Eye (tissue), 1 donor: ENCODE measurements at places on chromosomes 11 and 22.
A peak's percentile ranks its signal among the peaks of the same experiment; 100 is the strongest.

DNA sequence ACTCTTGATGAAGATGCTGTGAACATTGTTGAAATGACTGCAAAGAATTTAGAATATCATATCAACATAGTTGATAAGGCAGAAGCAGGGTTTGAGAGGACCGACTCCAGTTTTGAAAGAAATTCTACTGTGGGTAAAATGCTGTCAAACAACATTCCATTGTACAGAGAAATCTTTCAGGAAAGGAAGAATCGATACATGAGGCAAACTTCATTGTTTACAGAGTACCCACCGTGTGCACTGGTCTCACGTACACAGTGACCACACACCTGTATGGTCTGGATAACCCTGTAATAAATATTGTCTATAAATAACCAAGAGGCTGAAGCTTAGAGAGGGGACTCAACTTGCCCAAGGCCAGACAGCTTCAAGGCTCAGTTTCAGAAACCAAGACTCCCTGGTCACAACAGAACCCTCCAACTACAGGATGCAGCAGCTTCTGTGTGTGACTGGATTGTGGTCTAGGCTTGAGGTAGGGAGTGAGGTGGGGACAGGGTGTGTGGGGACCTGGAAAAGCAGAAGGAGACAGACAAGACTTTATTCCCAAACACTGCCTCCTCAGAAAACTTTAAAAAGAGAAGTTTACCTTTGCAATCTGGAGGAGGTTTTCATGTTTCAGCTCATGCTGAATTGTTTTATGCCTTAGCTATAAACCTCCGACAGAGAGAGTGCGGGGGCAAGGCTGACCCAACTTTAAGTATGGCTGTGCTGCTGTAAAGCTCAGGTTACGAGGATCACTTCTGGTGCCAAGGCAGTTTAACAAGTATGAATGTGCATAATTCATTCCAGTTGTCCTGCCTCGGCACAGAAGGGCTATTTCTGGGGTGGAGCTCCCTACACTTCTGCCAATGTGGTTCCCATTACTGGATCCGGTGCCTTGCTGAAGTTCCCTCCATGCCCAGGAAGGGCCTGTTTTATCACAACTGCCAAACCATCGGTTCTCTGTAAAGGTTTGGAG lies 372.6 kb upstream of the NARS2 start:
- peak; percentile 63 for DNase-seq

DNA sequence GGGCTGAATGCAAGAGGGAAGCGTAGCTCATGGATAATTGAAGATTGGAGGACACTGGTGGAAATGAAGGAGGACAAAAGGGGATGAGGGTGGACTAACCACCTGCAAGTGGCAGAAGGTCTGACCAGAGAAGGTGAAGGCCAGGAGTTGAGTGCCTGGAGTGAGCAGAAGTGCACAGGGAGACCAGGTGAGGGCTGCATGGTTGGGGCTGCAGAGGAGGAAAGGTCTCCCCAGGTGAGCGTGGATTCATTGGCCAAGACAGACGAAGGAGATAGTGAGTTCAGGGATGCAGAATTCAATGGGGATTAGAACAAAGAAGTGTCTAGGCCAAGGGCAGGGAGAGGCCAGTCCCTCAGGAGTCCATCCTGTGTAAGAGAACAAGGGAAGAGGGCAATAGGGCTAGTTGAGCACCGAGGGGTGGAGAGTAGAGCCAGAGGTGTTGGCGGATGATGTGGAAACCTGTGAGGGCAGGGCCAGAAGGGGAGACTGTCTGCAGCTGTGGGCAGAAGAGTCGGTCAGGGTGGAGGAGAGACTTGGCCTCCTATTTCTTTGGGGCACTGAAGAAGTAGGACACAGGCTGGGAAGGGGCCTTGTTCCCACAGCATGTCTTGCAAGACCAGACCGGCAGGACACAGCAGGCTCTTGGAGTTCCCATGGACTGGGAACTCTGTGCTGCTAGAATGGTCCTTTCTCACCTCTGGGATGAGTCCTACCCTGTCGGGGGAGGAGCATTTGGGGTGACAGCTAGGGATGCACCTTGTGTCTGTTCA lies 6.7 kb downstream of the TRIM29 start:
- no peak for DNase-seq

- peak; percentile 40 for DNase-seq
Observed at GRCh38 chr11:62539238-62539925, 7.2 kb downstream of the AHNAK start.

DNA sequence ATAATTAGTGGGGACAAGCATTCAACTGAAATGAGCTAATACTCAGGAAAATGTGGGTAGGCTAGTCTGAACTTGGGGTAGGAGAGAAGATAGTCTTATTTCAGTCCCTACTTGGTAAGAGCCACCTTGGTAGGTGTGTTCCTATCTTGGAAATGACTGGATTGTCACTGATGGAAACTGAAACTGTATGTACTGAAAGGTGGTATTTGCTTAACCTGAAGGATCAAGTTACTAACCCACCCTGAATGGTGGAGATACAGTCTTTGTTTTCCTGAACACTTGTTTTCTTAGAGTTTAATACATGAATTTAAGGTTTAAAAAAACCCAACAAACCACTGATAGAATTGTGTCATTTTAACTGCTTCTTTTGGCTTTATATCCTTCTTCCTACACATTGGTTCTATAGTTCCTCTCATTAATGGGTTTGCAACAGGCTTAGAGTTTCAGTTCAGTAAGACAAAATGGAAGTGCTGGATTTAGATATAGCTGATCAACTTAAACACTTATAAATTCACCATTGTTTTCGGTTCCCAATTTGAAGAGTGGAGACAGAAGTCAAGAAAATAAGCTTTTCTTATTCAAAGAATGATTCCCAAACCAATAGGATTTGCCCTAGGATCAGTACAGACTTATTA lies 4.2 kb downstream of the FAR1 start:
- DNase-seq, result no peak

DNA sequence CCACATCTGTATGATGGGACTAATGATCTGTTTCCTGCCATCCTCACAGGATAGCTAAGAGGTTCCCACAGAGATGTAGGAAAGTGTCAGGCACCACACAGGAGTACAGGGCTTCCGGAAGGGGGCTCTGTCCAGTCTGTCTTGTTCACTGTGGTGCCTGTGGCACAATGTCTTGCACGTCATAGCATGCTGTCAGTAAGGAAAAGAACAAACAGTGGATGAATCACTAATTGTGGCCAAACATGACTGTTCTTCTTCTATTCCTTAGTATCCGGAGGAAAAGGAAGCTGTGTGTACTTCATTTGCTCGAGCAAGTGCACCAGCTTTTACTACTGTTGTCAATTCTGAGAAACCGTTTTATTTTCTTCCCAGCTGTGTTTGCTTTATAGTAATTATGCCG lies 73.4 kb upstream of the YWHAH start:
- no peak for DNase-seq

DNA sequence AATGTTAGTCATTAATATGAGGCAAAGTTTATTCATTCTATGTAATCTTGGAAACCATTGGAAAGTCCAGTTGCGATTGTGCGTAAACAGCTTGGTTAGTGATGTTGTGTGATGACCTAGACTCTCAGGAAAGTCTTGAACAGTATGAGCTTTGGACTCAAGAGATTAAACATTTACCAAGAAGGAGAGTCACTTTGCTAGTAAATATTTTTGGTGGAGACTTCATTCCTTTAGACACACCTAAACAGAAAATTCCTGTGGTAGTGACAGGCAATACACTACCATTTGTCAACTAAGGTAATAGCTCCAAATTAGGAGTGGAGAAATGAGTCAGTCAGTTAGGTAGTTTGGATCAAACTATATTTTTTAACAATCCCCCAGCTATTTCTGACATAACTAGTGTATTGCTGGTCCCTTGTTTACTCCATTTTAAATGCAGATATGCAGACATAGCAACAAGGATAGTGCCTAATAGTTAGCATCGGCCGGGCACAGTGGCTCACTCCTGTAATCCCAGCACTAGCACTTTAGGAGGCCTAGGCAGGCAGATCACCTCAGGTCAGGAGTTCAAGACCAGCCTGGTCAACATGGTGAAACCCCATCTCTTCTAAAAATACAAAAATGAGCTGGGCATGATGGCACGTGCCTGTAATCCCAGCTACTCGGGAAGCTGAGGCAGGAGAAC lies 89.3 kb downstream of the ARHGAP42 start:
- DNase-seq, result no peak

DNA sequence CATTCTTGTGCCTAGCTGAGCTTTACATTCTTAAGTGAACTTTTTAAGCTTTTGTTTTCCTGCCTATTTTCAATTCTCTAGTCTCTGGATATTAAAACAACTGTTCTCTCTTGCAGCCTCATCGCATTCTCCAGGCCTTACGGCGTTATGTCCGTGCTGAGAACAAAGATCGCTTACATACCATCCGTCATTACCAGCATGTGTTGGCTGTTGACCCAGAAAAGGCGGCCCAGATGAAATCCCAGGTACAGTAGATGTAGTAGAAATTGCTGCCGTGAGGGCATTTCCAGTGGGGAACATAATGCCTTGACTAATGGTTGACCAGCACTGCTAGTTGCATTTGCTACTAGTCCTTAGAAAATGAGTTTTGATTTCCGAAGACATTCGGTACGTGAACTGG lies 29.7 kb upstream of the ST14 start:
- DNase-seq, result no peak

- DNase-seq, result no peak
Observed at GRCh38 chr11:77233011-77233410, 68.5 kb downstream of the GDPD4 start.

DNA sequence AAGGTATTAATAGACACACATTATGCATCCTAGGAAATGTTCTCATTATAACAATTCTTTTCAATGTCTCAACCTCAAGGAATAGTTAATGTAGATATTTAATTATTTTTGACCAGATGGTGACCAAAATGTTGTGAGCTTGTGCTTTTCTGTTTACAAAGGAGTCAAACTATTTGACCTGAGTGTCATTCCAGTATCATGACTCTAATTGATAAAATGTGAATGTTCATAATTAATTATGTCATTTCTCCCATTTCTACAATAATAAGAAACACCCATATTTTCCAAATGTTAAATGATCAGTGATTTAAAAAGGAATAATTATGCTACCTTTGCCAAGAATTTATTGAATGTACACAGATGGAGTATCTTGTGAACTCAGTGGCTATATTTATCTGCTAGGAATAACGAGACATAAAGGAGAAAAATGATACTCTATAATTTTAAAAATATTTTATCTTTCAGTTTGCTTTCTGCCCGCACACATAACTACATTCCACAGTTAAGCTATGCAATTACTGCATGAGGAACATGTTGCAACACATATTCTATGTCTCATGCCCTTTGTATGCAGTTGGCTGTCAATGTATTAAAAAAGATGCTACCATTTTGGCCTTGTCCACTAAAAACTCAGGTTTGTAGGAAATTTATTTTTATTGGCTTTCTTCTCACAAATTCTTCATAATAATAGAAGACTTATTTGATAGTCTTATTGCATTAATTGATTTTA lies 376.7 kb upstream of the CCDC179 start:
- no peak for DNase-seq

- DNase-seq, result peak; percentile 69
Observed at GRCh38 chr11:19679952-19680828, 32.4 kb upstream of the NAV2 start.

DNA sequence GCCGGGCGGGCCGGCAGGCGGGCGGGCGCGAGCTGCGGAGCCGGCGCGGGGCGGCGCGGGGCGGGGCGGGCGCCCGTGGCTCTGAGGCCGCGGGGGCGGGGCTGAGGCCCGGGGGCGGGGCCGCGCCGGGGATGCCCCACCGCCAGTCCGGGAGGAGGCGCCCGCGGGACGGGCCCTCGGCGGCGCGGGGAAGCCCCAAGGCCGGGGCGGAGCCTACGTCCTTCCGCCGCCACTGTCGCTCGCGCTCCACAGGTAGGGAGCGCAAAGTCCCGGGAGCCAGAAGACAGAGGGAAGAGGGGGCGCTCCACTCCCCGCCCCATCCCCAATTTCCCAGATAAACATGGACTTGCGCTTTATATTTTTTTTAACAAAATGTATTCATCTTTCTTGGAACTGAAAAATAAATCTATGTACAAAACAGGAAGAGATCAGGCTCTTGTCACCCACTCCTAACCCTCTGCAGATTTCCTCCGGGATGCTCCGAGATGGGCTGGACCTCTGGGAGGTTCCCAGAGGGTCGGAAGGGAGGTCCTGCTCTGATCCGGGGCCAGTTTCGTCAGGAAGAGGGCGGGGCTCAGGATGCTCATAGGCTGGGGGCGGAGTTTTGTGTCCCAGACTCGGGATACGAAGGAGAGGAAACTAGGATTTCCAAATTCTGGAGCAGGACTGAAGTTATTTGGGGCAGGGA lies at the start of gene MAP4K2:
TSS of gene MAP4K2 (minus strand) at position 57 of the 688 bp plus-strand sequence. CDS start 65 bp downstream, outside the sequence.
- peak; percentile 93 for DNase-seq

GRCh38 chr22:35498026-35498800 lies 42.4 kb upstream of the RASD2 start:
- DNase-seq, result no peak

DNA sequence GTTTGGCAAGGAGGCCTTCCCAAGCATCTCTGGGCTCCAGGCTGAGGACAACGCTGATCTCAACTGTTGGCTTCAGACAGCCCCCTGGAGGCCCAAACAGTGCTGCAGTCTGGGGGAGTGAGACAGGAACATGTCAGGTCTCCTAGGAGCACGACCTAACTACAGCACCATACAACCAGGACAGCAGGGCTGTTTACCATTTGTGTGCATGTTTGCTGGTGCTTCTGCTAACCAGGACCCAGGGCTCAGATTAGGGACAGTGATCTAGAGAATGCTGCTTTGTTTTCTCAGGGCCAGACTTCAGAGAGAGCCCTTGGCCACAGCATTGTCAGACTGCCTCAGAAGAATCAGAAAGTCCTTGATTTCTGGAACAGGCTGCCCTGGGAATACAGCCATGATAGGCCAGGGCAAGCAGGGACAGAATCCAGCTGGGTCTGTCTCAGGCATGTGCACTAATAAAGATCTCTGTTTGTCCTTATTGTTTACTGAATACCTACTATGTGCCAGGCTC lies 126.5 kb downstream of the VPREB1 start:
- DNase-seq, result no peak

GRCh38 chr22:29124777-29125442 lies 52.1 kb downstream of the KREMEN1 start:
- DNase-seq, result no peak
